ENCODE measurements at places on chromosomes 5 and 9.

GRCh38 chr9:89621031-89621430 lies 16.2 kb downstream of the GADD45G start:
- no peak for DNase-seq

- no peak for DNase-seq
Observed at GRCh38 chr9:129161534-129161837, 16.6 kb downstream of the IER5L start.

DNA sequence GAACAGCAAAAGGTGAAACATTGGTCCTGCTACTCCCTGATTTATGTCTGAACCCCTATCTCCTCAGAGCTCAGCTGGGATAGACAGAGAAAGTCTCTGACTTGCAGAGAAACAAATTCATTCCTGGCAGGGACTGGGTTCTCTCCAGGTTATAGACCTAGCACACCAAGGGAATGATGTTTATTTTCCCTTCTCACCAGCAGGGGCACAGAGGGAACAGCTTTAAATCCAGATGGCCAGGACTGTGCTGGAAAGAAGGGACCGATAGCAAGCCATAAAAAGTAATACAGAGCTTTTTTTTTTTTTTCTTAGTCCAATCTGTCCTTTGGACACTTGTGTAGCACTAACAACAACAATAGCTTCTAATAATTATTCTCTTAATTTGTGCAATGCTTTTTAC lies 141.1 kb upstream of the C9orf72 start:
- no peak for DNase-seq

- no peak for DNase-seq
Observed at GRCh38 chr9:124395826-124396225, 19.4 kb downstream of the PSMB7 start.

- DNase-seq, result no peak
Observed at GRCh38 chr5:136080113-136080482, 51.3 kb downstream of the TGFBI start.

- no peak for DNase-seq
Observed at GRCh38 chr5:56350597-56351170, 117.6 kb upstream of the ANKRD55 start.

- DNase-seq, result no peak
Observed at GRCh38 chr5:172234031-172234430, 40.1 kb downstream of the EFCAB9 start.

DNA sequence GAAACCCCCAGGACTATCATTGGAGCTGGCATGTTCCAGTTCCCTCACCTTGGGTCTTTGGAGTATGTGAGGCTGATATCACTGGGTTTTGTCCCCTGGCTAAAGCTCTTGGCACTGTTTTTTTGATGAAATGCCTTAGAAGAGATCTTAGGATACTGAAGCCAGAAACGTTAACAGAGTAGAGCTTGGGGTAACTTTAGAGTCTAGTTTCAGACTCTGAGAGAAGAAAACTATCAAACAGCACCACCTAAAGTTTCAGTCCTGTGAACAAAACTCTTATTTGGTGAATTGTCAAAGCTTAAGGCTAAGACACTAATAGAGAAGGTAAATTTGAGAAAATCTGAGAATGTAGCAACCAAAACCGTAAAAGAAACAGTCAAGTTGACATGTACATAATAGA lies 111.7 kb upstream of the PUM3 start:
- no peak for DNase-seq

DNA sequence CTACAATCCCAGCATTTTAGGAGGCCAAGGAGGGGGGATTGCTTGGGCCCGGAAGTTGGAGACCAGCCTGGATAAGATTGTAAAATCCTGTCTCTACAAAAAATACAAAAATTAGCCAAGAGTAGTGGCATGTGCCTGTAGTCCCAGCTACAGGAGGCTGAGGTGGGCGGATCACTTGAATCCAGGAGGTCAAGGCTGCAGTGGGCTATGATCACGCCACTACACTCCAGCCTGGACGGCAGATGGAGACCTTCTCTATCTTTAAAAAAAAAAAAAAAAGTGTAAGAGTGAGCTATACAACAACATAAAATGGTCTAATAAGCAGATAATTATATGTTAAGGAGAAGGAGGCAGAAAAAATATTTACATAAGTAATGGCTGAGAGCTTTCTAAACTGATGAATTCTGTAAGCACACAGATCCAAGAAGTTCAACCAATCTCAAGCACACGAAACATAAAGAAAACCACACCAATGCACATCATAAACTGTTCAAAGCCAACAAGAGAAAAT lies 23.0 kb downstream of the CDC14B start:
- DNase-seq, result no peak

DNA sequence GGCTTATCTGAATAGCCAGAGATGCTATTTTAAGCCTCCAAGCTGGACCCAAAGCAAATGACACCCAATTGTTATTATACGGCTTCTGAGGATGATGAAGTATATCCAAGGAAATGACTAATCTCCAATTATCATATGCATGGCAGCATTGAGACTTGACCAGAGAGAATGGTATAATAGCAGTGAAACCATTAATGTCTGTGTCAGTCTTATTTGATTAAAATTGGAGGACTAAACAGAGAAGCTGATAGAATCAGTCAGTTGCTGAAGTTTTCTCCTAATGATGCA lies 200.5 kb downstream of the EFNA5 start:
- no peak for DNase-seq

DNA sequence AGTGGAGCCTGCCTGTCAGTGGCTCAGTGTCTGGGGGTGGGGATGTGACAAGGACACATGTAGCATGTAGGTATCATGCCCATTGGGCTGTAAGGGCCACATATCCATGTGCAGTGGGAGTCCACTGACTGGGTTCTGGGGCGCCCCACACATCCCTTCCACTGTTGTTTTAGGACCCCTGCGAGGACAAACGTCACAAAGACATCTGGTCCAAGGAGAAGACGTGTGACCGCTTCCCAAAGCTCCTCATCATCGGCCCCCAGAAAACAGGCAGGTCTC lies 33.4 kb downstream of the NDST1 start:
- DNase-seq, result no peak

DNA sequence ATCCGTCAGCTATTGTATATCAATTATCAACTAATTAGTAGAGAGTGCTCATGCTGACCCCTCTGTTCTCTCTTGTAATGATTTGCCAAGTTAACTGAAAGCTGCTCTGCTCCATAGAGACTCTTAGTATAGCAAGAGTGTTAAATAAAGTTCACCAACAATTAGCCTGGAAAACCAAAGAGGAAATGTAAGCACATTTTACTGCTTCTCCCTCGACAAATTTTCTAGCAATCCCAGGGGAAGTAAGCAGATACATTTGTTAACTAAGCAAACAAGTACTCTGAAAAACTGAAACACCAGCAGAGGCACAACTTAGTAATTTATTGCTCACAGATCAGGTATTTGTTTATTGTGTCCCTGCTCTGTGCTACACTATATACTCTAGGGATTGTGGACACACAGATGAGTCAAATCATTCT lies 162.2 kb downstream of the GLIS3 start:
- no peak for DNase-seq

GRCh38 chr5:128407944-128408343 lies 130.1 kb downstream of the FBN2 start:
- no peak for DNase-seq

DNA sequence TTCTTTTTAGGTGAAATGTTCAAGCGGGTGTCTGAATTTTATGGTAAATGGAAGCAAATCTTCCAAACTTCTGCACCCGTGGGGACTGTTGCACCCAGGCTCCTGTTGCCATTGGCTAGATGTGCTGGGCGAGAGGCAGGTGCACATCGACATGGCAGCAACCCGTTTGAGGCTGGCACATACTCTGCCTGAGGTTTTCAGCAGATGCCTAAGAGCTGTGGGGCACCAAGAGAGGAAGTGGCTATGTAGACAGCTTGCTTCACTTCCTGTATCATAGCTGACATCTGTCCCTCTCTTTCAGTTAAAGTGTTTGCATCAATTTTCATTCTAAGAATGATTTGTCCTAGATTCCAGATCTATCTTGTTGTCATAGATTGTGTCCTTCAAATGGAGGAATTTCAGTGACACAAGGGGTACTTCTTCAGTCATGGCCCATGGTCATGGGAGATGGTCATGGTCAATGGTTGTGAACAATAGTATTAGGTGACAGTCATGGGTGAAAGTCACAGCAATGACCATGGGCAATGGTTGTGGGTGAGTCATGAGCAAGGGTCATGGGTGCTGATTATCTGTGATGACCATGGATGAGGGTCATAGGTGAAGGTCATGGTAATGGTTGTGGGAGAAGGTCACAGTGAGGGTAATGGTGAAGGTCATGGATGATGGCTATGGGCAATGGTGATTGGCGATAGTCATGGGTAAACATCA lies 115.1 kb upstream of the IRX4 start:
- DNase-seq, result no peak

- peak; percentile 12 for DNase-seq
Observed at GRCh38 chr5:5886812-5887486, 464.5 kb downstream of the ICE1 start.

All from CD8-positive, alpha-beta T cell (primary cell).